ENCODE measurements at places on chromosomes 2 and 18. TPM values are rescaled to one million over a fixed set of nuclear protein-coding genes. Genes with fewer than 3 reads are reported as not detected.
A peak's percentile ranks its signal among the peaks of the same experiment; 100 is the strongest.

- DNase-seq = peak; percentile 16
Measured at GRCh38 chr18:3067165-3067661, 54.3 kb upstream of the LPIN2 start.

DNA sequence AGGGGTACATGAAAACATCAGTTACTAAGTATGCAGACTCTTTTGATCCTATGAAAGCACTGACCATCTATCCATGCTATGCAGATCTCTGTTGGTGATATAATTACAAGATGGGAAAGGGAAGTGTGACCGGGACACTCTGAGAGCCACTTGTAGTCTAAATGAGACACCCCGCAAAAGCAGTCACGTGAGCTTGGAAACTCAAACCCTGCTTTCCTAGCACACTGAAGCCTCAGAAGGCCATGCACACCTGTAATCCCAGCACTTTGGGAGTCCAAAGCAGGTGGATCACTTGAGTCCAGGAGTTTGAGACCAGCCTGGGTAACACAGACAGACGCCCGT, 137.5 kb downstream of the INO80D start:
- DNase-seq = no peak

DNA sequence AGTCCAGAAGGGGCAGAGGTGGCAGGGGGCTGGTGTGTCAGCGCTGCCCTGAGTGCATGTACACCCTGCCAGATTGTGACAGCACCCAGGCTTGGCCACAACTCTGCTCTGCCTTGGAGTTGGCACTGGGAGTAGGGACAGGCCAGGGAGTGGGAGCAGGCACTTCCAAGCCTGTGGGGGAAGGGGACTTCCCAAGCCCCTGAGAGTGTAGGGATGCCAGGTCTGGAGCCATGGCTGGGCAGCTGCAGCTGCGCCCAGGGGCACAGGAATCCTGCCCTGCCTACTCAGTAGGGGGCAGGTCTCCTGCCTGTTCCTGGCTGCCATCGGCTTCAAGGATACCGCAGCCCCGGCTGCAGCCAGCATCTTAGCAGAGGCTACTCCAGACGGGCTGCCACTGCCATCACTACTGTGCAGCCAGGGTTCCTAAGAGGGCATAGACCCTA, 109.4 kb downstream of the CALCRL start:
- no peak for DNase-seq

- no peak for DNase-seq
Measured at GRCh38 chr2:231069379-231070054, 12.8 kb downstream of the PSMD1 start.

DNA sequence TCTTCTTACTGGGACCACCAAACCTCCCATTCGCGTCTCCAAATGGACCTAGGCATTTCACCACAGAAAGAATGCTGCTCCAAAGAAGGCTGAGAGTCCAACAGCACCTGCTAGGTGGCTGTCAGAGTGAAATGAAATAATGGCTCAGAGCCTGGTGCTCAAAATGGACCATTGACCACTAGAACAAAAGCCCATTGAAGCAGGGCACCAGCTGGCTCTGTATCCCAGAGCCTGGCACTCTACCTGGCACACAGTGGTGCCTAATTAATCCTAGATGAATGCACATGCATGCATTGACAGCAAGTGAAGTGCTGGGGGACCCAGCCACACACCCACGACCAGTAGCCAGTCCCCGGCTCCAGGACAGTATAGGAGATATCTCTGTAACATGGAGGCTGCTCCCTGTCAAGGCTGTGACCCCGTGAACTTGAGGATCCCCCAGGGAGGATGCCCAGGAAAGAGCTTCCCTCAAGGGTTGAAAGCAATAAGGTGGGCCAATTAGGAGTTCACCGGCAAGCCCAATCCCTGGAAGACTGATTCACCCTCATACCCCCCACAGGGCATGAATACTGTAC, 261.3 kb downstream of the TNS1 start:
- DNase-seq = peak; percentile 14

- no peak for DNase-seq
Measured at GRCh38 chr18:3836483-3837335, 386.7 kb downstream of the TGIF1 start.

DNA sequence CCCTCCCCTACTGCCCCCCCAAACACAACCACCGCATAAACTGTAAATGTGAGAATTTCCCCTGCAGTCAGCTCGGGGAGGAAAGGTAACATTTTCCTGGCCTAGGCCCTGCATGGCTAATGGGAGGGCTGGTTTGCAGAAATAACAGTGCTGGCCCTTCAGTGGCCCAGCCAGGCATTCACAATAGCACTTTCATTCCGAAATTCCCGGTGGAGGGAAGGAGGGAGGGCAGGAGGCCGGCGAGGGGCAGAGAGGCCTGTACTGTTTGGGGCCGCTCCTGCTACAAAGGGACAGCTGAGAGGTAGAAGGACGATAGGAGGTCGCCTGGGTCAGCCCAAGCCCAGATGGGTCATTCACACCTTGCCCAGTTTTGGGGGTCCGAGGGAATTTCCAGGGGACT, 11.3 kb downstream of the CYP26B1 start:
- DNase-seq = no peak

DNA sequence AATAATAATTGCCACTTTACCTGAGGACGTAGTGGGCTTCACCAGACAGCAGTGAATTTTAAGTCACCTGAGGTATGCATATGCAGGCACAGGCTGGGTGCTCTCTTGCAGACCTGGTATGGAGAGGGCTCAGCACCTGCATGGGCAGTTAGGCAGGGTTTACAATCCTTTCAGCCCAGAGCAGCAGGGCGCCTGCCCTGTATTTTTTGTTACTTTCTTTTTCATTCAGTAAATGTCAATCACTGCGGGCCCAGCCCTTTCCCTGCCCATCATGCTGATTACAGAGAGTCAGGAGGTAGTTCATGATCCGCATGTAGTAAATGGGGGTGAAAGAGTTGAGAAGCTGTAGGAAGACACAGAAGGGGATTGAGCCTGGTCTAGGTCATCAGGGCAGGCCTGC, 147.0 kb upstream of the ALPP start:
- peak; percentile 22 for DNase-seq

DNA sequence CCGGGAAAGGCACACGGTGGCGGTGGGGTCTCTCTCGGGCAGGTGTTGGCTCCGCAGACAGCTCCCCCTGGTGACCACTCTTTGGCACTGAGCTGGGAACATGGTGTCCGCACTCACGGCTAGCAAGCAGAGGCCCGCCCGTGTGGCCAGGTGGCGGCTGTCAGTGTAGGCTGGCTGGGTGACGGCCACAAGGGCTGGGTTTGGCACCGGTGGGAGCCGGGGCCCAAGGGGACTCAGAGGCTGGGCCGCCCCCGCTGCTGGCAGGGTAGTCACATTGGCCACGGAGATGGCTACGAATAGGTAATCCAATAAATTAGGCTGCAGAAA, 1071.7 kb downstream of the RPIA start:
- DNase-seq = no peak

DNA sequence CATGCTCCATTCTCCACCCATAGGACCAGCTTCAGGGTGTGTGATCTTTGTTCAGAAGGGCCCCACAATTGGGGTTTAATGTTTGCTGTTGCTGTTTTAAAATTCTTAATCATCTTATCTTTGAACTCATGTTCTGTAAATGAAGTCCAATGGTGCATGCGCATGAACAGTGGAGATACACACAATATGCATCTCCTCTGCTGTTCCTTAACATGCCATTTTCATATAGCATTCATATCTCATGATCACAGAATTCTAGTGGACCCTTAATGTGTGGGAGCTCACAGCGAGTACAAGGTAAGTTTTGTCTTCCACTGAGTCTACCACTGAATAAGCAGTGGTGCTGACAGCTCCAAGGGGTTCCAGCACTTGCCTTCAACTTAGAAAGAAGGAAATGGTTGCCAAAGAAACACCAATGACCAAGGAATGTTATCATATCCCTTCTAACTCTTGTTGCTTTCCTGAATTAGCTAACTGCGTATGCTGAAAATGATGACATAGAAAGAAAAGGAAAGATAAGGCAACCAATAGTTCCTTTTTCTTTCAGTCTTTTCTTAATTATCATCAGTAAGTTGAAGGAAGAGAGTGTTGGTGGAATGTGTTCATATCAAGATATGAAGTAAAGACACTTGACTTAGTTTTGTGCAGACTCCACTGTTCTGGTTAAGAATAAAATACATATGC, 258.9 kb upstream of the FBXO11 start:
- no peak for DNase-seq

DNA sequence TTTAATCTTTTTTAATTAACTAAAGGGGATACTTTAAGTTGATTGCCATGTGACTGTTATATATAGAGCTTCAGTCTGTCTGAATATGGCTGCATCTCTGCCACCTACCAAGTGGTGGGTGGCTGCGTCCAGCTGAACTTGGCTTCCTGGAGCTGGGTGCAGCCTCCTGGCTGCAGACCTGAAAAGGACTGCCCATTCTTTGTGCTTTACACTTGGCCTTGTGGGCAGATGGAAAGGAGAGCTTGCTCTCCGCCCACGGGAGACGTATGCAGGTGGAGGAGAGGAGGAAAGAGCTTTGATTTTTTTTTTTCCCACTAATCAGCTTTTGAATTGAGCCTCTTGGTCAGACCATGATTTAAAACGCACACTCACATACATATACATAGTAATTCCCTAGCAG, 34.7 kb downstream of the NCK2 start:
- no peak for DNase-seq

DNA sequence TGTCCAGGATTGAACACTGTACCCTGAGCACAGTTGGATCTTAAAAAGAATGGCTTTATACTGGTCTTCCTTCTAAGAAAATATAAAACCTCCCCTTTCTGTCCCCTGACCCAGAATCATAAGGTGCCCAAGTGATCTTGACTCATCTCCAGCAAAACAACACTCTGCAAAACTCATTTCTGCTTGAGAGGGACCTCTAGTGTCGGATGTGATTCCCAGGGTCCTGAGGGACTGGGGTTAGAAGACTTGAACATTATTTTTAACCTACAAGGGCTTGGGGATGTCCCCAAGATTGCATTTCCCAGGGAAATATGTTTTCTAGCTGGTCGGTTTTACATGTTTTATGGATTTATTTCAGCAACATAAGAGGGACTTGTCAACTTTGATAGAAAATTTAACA, 1318.5 kb upstream of the CELF4 start:
- DNase-seq = no peak

GRCh38 chr18:986552-986951, 81.9 kb downstream of the ADCYAP1 start:
- no peak for DNase-seq

DNA sequence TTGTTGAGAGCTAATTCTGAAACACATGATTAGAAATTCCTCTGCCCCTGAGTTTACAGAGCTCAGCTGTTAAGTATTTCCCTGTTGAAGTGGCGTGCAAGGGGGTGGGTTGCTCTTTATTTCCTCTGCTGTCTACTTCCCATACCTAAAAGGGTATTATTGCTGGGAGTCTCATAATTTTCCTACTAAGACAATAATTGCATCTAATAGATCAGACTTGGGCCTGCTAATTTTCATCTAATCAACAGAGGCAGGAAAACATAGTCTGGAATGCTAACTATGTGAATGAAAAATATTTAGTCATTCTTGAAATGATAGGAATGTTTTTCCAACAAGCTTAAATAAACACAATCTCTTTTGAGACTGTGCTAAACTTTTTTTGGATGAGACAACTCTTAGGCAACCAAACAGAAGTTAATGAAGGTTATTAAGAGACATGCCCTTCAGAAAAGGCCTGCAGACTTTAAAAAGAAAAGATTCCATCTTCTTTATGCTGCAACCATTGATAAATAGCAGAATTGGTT, 111.4 kb downstream of the FEZ2 start:
- DNase-seq = no peak

DNA sequence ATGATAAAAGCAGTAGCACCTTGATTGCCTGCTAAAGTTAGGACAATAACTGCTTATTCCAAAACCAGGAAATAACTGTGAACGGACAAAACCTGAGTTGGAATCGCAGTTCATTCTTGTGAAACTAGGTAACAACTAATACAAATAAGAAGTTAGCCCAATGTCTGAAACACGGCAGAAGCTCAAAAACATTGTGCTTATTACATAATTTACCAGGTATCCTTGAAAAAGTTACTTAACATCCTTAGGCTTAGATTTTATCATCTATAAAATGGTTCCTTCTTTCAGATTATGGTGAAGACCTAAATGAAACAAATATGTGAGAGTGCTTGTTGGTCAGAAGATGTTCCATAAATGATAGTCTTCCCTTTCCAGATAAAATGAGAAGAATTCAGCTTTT, 32.4 kb downstream of the RTN4 start:
- DNase-seq = no peak

GRCh38 chr2:178234648-178235047, 40.3 kb downstream of the OSBPL6 start:
- DNase-seq = no peak

DNA sequence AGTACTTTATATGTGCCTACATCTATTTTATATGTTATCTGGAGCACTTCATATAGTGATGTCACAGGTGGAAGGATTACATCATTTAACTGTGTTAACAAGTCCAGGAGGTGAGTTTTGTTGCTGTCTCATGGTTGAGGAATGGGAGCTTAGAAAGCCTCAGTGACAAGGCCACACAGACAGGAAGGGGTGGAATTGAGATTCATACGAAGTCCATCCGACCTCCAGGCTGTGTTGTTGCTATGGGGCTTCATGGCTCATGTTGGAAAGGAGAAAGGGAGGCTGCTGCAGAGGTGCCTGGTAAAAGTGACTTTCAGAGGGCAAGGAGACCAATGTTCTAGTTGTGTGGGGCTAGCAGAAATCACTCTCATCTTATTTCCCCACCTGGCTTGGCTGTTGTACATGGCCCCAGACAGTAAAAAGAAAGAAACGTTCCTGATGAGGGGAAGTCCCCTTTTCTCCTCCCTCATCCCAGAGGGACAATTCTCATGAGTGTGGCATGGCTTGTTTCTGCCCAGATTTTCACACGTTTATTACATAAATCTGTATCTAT, 31.0 kb upstream of the GREB1 start:
- DNase-seq = no peak

DNA sequence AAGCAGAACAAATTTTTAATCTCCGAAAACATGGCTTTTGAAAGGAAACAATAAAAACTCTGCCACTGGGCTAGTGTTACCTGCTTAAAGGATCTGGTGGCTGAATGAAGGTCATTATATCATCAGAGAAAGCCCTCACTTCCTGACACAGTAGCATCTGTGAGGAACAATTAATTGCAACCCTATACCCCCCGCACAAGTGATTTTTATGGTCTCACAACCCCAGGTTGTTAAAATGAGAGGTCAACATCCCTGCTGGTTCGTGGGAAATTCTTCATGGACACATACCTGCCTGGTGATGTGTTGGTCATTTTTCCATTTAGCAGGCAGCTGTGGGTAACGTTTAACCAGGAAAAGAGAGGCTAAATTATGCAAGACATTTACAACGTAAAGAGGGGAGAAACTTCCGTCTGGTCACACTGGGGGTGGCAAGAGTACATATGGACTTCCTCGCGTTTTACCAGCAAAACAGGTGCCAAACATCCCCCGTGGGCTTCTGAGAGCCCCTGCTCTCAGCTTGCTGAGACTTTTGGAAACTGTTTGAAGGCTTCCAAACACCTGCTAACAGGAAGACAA, 29.2 kb downstream of the NIFK start:
- peak; percentile 47 for DNase-seq

The ADRA2B gene
- total RNA-seq = 0.54 TPM

The MGAT4A gene
- total RNA-seq = 103 TPM

The ZC3H6 gene
- 13.1 TPM for total RNA-seq

The ZAP70 gene
- total RNA-seq = 3.4 TPM

The CWC22 gene
- 13.4 TPM for total RNA-seq

The UPP2 gene
- total RNA-seq = not detected

The SOX11 gene
- total RNA-seq = not detected

The MOCOS gene
- 6.8 TPM for total RNA-seq

The FBXO15 gene
- not detected for total RNA-seq

The RND3 gene
- 57.1 TPM for total RNA-seq

The LHCGR gene
- not detected for total RNA-seq

The RMDN2 gene
- total RNA-seq = 19.8 TPM
